Karpas-422 (cell line): ENCODE measurements at places on chromosomes 12 and 14.

DNA sequence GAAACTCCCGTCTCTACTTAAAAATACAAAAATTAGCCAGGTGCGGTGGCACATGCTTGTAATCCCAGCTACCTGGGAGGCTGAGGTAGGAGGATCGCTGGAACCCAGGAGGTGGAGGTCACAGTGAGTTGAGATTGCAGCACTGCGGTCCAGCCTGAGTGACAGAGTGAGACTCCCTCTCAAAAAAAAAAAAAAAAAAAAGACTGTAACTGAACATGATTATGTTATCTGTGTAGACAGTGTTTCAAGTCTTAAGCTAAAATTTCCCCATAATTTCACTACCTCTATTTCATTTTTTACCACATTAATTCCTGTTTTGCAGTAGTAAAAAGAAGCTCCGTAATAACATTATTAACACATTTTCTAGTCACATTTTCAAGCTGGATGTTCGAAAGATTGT lies 5.4 kb downstream of the PLBD1 start:
- no peak overlapping the region for H3K4me3 ChIP-seq
- H3K4me1 ChIP-seq, result peaks cover 8% of the 10 kb centered on the region
- H3K27me3 ChIP-seq, result no peaks in the 10 kb centered on the region
- no peaks in the 10 kb centered on the region for H3K36me3 ChIP-seq

DNA sequence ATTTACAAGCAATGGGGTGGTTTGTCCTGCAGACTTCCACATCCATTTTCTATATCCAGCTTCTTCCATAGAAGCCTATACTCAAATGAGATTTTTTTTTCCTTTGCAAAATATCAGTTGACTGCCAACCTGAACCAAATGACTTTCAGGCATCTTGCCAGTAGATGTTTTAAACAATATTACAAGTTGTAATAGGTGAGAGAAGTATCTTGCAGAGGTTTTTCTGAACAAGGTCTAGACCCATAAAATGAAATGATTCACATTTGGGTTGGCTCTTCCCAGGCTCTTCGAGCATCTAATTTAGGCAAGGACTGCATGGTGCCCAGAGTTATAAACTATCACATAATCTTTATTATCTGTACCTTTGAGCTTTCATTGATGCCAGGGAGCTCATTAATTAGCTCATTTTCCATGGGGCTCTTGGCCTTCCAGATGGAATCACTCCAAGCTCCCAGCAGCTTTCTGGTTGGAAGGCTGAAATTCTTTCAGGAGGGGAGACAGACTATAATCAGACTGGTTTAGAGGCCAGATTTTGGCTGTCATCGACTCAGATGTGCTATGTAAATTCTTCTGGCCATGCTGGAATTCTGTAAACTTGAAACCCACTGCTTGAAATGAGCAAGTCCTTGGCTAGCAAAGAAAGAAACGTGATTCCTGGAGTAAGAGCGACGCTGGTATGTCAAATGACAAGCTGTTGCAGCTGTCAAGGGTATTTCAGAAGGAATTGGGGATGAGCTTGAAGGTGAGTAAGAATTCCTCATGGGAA lies 32.2 kb upstream of the DICER1 start:
- no peaks in the 10 kb centered on the region for H3K27me3 ChIP-seq
- H3K4me3 ChIP-seq, result no peak overlapping the region
- peaks cover 45% of the 10 kb centered on the region for H3K36me3 ChIP-seq
- no peak overlapping the region for H3K27ac ChIP-seq
- DNase-seq, result no peak

DNA sequence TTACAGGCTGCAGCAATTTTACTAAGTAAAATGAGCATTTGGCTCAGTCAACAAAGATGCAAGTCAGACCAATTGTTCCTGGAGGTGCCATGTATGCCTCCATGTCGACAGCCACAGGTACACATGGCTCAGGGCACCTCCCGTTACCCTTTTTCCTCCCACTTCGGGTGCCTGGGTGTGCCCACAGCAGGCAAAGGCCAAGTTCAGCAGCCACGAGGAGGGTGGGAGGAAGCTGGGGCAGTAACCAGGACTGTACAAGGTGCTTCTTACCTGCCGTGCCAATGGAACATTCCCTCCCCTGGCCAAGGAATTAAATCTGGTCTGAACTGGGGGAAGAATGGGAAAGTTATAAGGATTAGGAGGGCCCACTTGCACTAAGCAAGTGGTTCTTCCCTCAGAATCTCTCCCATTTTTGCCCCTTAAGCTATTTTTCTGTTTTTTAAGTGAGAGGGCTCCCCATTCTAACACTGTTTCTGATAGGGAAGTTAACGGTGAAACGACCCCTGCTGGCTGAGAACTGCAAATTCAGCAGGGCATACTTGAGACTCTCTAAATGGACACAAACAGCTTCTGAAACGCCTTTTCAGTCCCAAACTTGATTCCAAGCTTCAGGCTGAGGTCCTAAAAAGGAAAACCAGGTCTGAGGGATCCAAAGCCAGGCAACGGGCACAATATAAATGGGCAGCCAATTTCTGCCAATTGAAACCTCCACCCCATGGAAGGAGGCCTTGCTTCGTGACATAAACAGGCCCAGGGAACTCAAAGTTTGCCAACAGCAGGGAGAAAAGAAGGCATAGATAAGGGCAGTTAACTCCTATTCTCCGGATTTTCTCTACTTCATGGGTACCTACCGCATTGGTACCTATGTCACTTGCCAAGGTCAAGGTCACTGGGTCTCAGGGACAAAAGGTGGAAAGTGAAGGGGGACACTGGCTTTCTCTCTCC lies 24.8 kb downstream of the CLECL1 start:
- no peak overlapping the region for H3K4me3 ChIP-seq
- H3K36me3 ChIP-seq, result no peaks in the 10 kb centered on the region
- no peak overlapping the region for H3K27ac ChIP-seq

DNA sequence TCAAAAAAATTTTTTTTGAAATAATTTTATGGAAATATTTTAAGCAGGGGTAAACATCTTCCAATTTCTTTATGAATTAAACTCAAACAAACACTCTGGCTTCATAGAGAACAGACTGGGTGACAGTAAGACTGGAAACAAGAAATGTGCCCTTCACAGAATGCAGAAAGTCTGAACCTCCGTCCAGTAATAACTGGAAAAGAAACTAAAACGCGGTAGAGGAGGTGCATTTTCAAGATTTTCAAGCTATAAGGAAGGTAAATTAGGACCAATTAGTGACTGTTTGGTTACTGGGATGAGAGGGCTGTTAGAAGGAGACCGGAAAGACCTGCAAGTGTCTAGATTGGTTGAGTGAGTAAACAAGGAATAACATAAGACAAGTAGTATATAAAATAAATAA lies 245.7 kb downstream of the CEP128 start:
- no peaks in the 10 kb centered on the region for H3K27me3 ChIP-seq
- H3K36me3 ChIP-seq, result no peaks in the 10 kb centered on the region
- H3K4me3 ChIP-seq, result no peak overlapping the region
- no peaks in the 10 kb centered on the region for H3K4me1 ChIP-seq
- DNase-seq, result no peak

GRCh38 chr12:52871291-52872039 lies 22.7 kb upstream of the KRT78 start:
- no peaks in the 10 kb centered on the region for H3K27me3 ChIP-seq
- no peak overlapping the region for H3K27ac ChIP-seq
- H3K4me3 ChIP-seq, result no peak overlapping the region
- H3K4me1 ChIP-seq, result peaks cover 17% of the 10 kb centered on the region
- H3K36me3 ChIP-seq, result no peaks in the 10 kb centered on the region
- no peak for DNase-seq
